Uterus (tissue), 4 donors: ENCODE measurements at places on chromosomes 12 and 14.

- H3K27me3 ChIP-seq = no peaks in the 10 kb centered on the region
- H3K27ac ChIP-seq = peak overlapping the region; percentile 91
- no peak overlapping the region for H3K4me3 ChIP-seq
Observed at GRCh38 chr12:12896260-12896659, 4.9 kb downstream of the GPRC5A start.

DNA sequence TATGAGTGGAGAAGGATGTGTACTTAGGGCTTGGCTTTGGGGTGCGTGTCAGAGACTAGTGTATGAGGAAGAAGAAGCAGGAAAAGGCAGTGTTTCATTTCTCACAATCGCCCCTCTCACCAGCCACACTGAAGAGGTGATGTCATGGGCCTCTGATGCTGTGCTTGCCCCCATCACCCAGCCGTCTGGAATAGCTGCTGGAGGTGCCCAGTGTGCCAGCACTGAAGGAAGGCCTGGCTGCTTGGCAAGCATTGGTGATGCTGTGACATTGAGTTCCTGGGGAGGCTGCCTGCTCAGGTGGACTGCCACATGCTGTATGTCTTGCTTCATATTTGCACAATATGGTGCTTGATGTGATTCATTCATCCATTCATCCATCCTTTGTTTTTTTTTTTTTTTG lies 56.2 kb downstream of the CRADD start:
- H3K27ac ChIP-seq = no peak overlapping the region
- DNase-seq = no peak
- no peak overlapping the region for H3K4me3 ChIP-seq
- no peaks in the 10 kb centered on the region for H3K4me1 ChIP-seq
- no peaks in the 10 kb centered on the region for H3K36me3 ChIP-seq

DNA sequence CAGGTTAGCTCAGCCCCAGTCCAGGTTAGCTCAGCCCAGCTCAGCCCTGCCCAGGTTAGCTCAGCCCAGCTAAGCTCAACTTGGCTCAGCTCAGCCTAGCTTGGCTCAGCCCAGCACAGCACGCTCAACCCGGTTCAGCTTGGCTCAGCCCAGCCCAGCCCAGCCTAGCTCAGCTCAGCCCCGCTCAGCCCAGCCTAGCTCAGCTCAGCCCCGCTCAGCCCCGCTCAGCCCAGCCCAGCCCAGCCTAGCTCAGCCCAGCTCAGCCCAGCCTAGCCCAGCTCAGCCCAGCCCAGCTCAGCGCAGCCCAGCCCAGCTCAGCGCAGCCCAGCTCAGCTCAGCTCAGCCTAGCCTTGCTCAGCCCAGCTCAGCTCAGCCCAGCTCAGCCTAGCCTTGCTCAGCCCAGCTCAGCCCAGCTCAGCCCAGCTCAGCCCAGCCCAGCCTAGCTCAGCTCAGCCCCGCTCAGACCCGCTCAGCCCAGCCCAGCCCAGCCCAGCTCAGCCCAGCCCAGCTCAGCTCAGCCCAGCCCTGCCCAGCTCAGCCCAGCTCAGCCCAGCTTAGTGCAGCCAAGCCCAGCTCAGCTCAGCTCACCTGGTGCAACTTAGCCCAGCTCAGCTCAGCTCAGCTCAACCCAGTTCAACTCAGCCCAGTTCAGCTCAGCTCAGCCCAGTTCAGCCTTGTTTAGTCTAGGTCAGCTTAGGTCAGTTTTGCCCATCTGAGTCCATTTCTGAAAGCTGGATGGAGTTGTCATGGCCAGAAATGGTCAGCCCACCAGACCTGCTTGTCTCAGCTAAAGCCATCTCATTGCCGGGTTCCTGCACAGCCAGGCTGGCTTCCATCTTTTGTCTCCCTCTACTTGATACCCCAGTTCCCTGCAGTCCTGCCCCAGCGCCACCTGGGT lies 333.6 kb downstream of the TMEM121 start:
- peak; percentile 5 for DNase-seq
- no peak overlapping the region for H3K27ac ChIP-seq
- no peaks in the 10 kb centered on the region for H3K27me3 ChIP-seq
- H3K36me3 ChIP-seq = no peaks in the 10 kb centered on the region
- H3K4me3 ChIP-seq = no peak overlapping the region

DNA sequence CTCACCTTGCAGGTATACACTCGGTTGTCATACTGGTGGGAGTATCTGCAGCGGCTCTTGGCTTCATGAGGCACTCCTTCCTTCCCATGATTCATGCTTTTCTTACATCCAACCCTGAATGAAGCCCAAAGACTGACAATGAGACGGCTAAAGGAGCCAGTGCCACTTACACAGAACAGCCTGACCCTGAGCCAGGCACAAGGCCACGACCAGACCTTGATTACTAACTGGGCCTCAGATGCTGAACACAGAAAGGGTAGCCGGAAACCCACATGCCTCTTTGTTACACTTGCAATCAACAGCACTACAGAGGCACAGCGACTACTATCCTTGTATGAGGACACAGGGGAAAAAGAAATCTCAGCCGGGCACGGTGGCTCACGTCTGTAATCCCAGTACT lies 48.0 kb downstream of the ZFYVE1 start:
- DNase-seq = no peak
- H3K4me3 ChIP-seq = no peak overlapping the region
- no peaks in the 10 kb centered on the region for H3K27me3 ChIP-seq
- no peaks in the 10 kb centered on the region for H3K4me1 ChIP-seq
- H3K27ac ChIP-seq = no peak overlapping the region

DNA sequence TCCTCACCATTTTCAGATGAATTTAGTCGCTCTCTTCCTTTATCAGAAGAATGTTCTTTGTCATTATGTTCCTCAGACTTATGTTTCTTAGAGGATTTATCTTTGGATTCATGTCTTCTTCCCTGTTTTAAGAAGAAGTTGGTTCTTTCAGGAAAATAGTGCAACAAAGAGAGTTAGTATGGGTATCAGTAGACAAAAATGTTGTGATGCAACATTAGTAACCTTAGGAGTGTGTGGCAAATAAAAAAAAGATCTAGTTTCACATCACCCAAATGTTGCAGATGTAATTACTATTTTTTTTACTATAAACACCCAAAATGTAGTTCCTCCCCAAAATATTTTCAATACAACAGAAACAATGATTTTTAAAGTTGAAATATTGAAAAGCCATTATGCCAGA lies 7.8 kb downstream of the RSRC2 start:
- no peak for DNase-seq
- H3K27ac ChIP-seq = no peak overlapping the region
- H3K4me1 ChIP-seq = peaks cover 8% of the 10 kb centered on the region
- H3K4me3 ChIP-seq = no peak overlapping the region
- no peaks in the 10 kb centered on the region for H3K27me3 ChIP-seq

DNA sequence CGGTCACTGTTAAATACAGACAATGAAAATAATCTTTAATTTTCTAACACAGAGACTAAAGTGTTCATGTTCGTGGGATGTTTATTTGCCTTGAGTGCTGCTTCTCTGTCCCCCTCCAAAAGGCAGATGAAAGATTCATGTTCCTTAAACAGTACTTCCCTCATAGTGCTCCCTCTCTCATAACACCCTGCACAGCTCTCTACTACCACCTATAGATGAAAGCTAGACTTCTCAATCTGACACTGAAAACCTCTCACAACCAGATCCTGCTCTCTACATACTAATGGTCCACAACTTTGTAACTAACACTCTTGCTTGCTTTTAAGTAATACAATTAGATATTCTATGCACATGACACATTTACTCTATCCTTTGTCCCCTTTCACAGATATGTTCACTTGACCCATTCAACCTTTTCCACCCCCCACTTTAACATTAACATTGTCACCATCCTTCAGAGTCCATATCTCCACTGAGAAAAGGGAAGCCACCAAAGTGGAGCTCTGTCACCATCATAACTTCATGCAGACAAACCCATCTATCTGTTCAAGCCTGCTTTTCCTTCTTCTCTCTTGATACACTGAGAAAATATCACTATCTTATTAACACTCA lies 266.4 kb upstream of the USP15 start:
- H3K27ac ChIP-seq = no peak overlapping the region
- no peaks in the 10 kb centered on the region for H3K36me3 ChIP-seq
- H3K4me3 ChIP-seq = no peak overlapping the region
- no peaks in the 10 kb centered on the region for H3K4me1 ChIP-seq

GRCh38 chr12:18192119-18192518 lies 69.2 kb upstream of the PIK3C2G start:
- no peaks in the 10 kb centered on the region for H3K4me1 ChIP-seq
- no peak for DNase-seq
- H3K36me3 ChIP-seq = no peaks in the 10 kb centered on the region
- no peaks in the 10 kb centered on the region for H3K27me3 ChIP-seq
- no peak overlapping the region for H3K4me3 ChIP-seq

DNA sequence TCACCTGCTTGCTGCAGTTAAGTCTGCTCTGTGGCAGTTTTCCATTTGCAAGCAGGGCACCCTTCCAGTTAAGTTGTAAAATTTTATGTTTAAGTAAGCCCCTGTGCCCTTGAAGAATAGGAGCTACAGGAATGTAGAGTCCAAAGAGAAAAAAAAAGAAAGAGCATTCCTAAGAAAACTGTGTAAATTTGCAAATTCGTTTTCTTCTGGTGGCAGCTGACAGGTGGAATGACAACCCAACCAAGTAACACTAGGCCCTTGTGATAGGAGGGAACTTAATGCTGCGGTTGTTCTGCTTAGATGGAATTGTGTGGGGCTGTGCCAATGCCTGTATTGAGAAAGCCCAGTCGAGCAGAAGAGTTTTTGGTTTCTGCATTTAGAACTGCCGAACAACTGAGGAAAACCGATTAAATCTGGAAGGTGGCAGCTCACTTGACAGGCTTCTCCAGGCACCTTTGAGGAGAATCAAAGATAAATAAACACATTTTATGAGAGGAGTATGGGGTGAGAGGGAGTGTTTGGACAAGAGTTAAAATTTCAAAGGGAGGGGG lies 280.0 kb downstream of the RAD51B start:
- no peak overlapping the region for H3K4me3 ChIP-seq
- peak overlapping the region; percentile 83 for H3K27ac ChIP-seq
- no peaks in the 10 kb centered on the region for H3K4me1 ChIP-seq
- no peaks in the 10 kb centered on the region for H3K36me3 ChIP-seq

DNA sequence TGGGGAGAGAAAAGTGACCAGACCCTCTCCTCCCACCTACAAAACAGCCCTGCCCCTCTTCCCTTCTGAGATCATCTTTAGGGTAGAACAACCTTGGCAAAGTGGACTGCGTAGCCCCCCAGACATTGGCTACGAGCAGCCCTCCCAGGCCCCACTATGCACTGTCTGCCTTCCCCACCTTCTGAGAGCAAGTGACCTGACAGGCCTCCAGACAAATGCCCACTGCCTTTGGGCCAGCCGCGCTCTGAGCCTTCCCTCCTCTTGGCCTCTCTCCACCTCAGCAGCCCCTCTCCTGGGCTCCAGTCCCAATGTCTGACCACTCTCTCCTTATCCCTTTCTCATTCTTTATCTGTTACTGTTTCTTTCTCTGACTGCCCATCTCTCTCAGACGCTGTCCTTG lies 46.5 kb upstream of the CCND2 start:
- H3K27ac ChIP-seq = no peak overlapping the region
- no peak overlapping the region for H3K4me3 ChIP-seq
- DNase-seq = no peak
- no peaks in the 10 kb centered on the region for H3K36me3 ChIP-seq
- no peaks in the 10 kb centered on the region for H3K4me1 ChIP-seq
- H3K27me3 ChIP-seq = no peaks in the 10 kb centered on the region

DNA sequence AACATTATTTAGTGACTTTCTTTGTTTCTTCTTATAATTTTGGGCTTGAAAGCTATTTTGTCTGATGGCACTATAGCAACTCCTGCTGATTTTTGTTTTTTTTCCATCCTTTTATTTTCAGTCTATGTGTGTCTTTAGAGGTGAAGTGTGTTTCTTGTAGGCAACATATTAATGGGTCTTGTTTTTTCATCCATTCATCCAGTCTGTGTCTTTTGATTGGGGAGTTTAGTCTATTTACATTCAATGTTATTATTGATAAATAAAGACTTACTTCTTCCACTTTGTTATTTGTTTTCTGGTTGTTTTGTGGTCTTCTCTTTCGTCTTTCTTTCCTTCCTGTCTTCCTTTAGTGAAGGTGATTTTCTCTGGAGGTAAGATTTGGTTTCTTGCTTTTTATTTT lies 198.0 kb downstream of the CRADD start:
- H3K36me3 ChIP-seq = no peaks in the 10 kb centered on the region
- H3K4me3 ChIP-seq = no peak overlapping the region
- H3K27me3 ChIP-seq = no peaks in the 10 kb centered on the region
- DNase-seq = no peak

DNA sequence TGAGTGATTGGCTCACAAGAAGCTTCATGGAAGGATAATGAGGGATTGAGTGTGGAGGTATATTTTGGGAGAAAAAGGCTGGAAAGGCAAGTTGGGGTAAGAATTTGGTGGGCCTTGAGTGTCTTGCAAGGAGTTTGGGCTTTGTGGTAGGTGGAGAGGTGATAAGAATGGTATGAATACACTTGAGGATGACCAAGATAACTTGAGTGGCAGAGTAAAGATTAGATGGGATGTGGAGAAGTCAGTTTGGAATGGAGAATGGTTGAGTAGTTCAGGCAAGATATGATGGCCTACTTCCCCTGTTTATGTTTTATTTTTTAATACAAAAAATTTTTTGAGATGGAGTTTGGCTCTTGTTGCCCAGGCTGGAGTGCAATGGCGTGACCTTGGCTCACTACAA lies 9.1 kb downstream of the ADCK1 start:
- no peaks in the 10 kb centered on the region for H3K27me3 ChIP-seq
- no peak for DNase-seq
- no peak overlapping the region for H3K27ac ChIP-seq
- H3K4me1 ChIP-seq = no peaks in the 10 kb centered on the region
- no peak overlapping the region for H3K4me3 ChIP-seq
- H3K36me3 ChIP-seq = no peaks in the 10 kb centered on the region

DNA sequence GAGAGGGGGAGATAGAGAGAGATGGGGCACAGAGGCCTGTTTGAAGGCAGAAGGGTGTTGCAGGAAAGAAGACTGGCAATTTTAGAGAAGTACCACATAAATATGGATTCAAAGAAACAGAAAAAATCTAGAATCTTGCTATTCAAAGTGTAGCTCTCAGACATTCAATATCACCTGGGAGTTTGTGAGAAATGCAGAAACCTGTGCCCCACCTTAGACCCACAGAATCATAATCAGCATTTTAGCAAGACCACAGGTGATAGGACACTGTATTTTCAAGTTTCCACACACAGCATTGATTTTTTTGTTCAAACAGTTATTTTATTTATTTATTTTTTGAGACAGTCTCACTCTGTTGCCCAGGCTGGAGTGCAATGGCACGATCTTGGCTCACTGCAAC lies 3.3 kb downstream of the NEDD8 start:
- no peaks in the 10 kb centered on the region for H3K27me3 ChIP-seq
- no peak for DNase-seq
- no peaks in the 10 kb centered on the region for H3K36me3 ChIP-seq

DNA sequence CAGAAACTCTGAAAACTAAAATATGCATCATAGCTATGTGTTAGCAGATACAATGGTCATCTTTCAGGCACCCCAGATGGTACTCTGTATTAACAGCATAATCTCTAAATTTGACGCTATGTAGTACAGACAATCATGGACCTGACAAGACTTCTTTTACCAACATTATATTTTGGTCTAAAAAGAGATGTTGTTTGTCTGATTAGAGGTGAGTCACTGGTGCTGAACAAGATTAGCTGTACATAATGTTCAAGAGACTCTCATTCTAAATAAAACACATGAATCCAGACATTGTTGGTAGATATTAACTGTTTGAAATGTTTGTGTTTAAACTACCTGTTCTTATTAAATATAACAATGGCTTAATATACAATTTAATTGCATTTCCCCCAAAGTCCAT lies 146.4 kb upstream of the LMNTD1 start:
- no peak for DNase-seq
- no peaks in the 10 kb centered on the region for H3K36me3 ChIP-seq
- H3K4me1 ChIP-seq = no peaks in the 10 kb centered on the region
- H3K4me3 ChIP-seq = no peak overlapping the region

- DNase-seq = no peak
- H3K27ac ChIP-seq = no peak overlapping the region
- H3K4me1 ChIP-seq = no peaks in the 10 kb centered on the region
Observed at GRCh38 chr14:33993246-33993645, 42.4 kb upstream of the EGLN3 start.
